ENCODE measurements at places on chromosomes 1 and 21.

DNA sequence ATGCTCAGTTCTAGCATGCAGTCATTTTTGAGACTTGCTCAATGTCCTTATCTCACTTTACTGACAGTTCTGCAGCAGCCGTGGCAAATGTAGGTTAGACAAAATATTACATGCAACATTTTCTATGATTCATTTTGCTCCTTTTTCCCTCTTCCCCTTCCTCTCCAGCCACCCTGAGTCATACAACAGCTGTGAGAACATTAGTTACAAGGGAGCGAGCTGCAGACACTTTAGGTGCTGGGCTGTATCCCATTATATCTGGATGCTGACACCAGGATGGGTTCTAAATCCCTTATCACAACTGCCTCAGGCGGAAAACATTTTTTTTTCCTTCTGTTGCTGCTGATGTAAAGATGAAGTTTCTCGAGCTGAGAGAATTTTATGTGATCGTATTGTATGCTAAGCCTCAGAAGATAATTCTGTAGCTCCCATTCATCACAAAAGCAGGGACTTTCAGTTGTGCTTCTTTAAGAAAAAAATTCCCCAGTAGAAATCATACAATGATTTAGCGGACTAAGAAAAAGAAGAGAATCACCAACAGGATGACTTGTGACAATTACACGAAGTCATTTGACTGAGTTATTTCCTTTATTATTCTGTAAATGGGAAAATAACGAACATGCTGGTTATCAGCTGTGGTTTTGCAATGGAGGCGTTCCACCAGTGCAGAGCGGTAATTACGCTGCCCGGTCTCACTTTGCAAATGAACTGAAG lies 345.0 kb downstream of the DISC1 start:
- no peak for DNase-seq

DNA sequence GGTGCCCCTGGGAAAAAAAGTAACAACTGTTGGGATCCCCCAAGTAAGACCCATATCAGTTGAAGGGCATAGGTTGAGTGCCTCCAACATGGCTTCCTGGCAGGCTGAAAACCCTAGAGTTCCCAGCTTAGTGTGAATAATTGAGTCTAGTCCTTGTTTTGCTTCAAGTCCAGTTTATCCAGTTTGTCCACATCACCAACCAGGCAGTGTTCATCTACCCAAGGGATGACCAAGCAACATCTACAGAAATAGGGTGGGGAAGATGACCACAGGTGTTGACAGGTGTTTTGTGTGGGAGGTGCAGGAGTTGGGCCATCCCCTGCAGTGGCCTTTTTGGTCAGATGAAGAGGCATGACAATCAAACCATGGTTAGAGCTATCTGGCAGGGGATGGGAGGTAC lies 54.3 kb upstream of the ERO1B start:
- DNase-seq: no peak

- DNase-seq: no peak
Observed at GRCh38 chr1:31800674-31800967, 15.2 kb downstream of the SPOCD1 start.

- DNase-seq: peak; percentile 81
Observed at GRCh38 chr1:31181515-31182343, 58.0 kb downstream of the NKAIN1 start.

DNA sequence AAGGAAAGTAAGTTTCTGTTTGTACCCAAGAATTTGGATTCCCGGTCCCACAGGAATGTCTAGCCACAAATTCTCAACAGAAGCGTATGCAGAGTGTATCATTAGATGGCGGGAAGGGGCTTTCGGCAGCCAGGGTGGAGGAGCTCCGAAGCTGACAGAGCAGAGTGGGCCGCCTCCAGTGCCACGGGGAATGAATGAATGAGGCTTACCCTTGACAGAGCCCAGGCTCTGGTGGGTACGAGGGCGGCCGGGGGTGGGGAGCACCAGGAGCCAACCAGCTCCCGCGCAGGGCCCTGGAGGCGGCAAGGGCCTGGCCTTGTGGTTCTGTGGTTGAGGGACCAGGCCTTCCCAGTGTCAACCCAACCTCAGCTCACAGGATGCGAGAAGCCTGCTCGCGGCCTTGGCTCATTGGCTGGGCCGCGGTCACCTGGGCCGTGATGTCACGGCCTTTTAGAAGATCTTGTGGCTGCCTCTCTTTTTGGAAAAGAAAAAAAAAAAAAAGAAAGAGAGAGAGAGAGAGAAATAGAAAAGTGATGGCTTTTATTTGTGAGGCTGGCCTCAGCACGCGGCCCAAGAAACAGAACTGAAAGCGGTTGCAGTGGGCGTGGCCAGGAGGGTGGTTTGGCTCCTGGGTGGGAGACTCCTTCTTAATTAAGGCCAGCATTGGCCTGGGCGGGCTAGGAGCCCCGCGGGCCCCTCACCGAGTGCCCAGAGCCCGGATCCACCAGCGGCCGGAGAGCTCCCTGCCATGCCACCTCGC lies 34.9 kb upstream of the RUNX3 start:
- peak; percentile 97 for DNase-seq

GRCh38 chr1:170666541-170667254 lies 2.8 kb downstream of the PRRX1 start:
- no peak for DNase-seq

- no peak for DNase-seq
Observed at GRCh38 chr1:23927097-23927496, 13.9 kb upstream of the CNR2 start.

GRCh38 chr1:71295350-71295749 lies 214.5 kb upstream of the ZRANB2 start:
- no peak for DNase-seq

DNA sequence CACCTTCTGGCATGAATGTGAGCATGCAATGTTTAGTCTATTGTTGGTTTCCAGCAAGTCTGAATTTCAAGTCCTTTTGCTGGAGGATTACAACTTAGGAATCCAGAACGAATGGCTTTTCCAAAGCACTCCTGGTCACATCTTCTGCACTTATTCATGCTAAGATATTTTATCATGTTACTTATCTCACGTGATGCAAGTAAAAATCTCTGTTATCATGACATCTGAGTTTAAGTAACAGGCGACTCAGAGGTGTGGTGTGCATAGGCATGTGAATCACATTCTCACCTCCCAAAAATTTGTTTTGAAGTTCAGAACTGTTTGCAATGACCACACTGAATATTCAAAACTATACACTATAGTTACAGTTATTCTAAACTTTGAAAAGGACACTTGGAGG lies 204.8 kb upstream of the FGGY start:
- DNase-seq: no peak

GRCh38 chr1:212269306-212269705 lies 15.9 kb upstream of the PPP2R5A start:
- DNase-seq: no peak

- no peak for DNase-seq
Observed at GRCh38 chr1:37174876-37175275, 140.6 kb upstream of the GRIK3 start.

- DNase-seq: no peak
Observed at GRCh38 chr1:207628776-207629175, 16.2 kb upstream of the CR1L start.

DNA sequence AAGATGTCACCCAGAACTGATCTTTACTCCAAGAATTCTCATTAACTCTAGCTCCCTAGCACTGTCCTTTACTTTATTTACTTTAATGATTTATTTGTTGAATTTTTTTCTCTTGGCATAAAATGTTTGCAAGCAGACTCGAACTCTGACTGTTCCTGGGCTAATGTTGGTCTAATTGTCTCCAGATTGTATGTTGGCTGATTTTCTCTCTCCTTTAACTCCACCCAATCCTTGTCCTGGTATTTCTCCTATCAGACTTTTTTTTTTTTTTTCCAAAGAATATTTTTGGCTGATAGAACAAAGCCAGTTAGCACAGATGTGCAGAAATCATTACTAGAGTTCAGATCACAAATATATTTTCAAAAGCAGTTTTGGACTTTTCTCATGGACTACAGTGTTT lies 82.6 kb downstream of the ATF6 start:
- no peak for DNase-seq

DNA sequence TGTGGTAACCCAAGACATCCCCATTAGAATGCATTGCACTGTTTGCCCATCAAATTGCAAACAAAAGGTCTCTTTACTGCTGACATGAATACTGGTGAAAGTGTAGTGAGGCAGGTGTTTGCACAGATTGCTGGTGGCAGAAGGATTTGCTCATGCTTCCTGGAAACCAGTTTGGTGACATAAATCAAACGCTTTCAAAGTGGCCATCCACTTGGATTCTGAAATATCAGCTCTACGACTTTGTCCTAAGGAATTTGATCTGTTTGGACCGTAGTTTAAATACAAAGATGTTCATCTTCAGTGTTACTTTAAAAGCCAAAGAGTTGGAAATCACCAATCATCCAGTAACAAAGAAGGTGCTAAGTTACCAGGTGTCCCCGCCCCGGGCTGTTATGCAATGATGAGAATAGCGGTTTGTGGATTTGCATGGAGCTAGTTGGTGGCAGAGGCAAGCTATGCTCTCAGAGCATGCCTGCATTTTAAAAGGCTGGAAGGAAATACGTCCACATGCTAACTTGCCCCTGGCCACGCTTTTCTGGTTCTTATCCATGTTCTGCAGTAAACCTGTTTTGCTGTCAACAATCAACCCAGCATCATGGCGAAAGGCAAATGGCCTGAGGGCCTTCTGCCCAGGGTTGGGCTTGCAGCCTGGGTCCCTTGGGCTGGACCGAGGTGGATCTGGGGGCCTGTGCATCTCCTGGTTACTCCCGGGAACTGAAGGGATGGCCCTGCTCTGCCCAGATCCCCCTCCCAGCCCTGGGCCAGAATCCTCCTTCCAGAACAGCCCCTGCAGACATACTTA lies 49.2 kb downstream of the UMODL1 start:
- no peak for DNase-seq

DNA sequence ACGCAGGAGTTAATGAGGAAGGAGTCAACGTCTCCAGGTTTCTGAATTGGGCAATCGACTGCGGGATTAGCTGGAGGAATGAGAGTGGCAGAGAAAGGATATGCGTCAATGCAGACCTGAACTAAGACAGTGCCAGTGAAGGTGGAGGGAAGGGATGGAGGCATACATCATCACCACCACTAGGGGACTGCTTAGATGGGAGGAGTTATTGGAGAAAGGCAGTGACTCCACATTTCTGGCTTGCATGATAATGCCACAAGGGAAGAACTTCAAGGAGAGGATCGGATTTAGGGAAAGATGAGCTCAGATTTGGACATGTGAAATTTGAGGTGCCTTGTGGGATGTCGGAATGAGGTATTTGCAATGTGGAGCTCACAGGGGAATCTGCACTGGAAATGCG lies 17.5 kb downstream of the VASH2 start:
- no peak for DNase-seq

GRCh38 chr1:46303872-46304326 lies 401 bp downstream of the UQCRH start:
- no peak for DNase-seq

DNA sequence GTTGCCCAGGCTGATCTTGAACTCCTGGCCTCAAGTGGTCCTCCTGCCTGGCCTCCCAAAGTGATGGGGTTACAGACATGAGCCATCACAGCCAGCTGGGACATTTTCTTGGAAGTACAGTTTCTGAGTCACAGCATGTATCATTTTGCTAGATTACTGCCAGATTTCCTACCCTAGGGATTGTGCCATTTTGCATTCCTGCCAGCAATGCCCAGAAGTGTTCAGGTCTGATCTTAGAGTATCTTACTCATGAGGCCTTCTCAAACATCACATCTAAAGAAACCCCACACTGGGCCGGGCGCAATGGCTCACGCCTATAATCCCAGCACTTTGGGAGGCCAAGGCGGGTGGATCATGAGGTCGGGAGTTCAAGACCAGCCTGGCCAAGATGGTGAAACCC lies 10.2 kb downstream of the BMP8A start:
- DNase-seq: no peak

GRCh38 chr1:47572731-47573430 lies 135.0 kb downstream of the FOXD2 start:
- DNase-seq: no peak

- DNase-seq: peak; percentile 87
Observed at GRCh38 chr1:27097484-27097917, 57.4 kb downstream of the SLC9A1 start.

DNA sequence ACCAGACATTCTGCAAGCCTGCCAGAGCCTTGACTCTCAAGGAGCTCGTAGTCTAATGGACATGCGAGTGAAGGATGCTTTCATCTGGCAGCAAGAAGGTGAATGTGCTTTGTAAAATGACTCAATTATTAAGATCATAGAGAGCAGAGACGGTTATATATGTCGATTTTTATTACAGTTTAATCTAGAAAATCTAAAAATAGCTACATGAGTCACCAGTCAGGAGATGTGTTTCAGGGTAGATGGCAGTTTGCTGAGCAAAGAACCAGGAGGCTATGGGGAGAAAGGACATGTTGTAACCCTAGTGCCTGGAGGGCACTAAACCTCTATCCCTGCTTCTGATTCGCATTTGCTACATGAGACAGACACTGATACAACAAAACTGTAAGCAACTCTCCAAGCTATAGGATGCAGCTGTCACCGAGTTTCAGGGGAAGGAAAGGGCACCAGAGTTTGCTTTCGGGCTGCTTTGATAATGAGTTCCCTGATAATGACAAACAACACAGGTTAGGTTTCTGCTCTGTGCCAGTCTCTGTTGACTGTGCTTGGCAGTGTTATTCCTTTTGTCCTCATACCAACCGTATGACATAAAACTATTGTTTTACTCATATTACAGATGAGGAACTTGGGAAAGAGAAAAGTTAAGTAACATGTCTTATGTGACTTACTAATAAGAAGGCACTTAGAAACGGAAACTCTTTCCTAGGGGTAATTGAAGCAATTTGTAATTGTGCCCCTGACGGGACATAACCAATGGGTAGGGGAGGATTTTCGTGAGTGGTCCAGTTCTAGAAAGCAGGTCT lies 43.2 kb downstream of the C1orf198 start:
- no peak for DNase-seq

All from stimulated activated effector memory CD8-positive, alpha-beta T cell treated with anti-CD3 and anti-CD28 coated beads, Interleukin-12 subunit alpha, Interleukin-12 subunit beta, amount 100 ng/mL, for 72 hours (primary cell).